ENCODE measurements at places on chromosomes 13 and 19.

GRCh38 chr19:51628153-51628939, 1.9 kb downstream of the SIGLEC5 start:
- no peak for DNase-seq

DNA sequence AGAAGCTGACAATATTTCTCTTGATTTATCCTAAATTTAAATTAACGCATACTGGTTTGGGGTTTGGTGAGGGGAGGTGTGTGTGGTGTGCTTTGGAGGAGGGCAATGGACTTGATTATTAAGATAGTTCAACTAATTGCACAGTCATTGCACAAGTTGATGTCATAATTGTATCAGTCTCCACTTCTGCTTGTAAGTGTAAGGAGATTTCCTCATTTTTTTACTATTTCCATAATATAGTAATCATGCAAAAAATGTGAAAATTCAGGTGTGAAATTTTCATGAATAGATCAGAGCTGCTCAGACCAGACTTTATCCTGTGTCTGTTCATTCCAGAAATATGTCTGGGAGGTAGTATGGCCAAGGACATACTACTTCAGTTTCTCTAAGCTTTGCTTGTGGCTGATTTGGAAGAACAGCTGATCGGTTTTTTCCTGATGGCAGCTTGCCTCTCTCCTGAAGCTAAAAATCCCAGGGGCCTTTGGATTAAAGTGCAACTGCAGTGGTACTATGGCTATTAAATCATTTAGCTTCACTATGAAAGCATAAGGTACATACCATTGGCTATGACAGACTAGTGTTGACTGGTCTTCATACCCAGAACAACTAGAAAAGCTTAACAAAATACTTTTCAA, 201.8 kb upstream of the MIR17HG start:
- DNase-seq, result no peak

DNA sequence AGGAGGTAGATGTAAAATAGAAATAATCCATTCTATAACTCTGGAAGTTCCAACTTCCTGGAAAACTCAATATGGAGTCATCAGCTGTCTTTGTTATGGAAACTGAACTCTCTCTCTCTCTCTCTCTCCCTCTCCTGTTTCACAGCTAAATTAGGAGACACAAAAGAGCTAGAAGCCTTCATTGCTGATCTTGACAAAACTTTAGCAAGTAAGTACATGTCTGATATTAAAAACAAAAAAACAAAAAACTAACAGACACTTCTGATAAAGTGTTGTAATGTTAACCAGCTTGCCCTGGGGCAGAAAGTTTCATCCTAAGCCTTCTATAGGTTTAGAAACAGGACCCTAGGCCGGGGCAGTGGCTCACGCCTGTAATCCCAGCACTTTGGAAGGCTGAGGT, 11.3 kb downstream of the RGCC start:
- no peak for DNase-seq

DNA sequence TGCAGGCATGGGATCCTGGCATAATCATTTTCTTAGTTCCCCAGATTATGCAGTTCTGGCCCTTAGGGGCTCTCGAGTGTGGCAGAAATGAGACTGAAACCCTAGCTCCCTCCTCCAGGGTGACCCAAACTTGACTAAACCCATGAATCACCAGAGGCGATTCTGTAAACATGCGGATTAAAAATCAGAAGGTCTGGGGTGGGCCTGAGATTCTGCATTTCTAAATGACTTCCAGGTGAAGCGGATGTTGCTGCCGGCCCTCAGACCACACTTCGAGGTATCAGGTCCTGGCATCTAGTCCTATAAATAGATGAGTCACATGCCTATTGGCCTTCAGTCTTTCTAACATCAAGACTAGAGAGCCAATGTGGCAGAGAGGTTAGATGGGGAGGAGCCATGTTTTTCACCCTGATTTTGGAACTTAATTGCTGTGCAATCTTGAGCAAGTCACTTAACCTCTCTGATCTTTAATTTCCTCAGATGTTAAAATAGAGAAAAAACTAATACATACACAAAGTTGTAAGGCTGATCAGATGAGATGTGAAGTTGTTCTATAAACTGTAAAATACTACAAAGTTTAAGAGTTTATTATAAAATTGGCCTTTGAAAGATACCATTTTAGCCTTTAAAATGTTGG, 431.2 kb downstream of the FOXO1 start:
- DNase-seq, result no peak

DNA sequence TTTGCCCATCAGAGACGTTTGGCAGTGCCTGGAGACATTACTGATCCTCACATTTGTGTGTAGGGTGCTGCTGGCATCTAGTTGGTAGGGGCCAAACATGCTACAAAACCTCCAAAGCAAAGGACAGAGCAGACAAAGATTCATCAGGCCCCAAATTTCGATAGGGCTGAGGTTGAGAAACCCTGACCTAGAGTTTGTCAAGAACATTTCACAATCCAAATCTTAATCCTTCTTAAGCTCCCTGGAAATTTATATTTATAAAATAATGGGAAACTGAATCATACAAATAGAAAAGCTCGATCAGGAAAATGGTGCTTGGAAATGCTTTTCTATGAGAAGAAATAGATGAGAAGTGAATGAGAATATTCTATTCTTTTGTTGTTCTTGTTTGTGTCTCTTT, 273.6 kb downstream of the DCT start:
- DNase-seq, result no peak

DNA sequence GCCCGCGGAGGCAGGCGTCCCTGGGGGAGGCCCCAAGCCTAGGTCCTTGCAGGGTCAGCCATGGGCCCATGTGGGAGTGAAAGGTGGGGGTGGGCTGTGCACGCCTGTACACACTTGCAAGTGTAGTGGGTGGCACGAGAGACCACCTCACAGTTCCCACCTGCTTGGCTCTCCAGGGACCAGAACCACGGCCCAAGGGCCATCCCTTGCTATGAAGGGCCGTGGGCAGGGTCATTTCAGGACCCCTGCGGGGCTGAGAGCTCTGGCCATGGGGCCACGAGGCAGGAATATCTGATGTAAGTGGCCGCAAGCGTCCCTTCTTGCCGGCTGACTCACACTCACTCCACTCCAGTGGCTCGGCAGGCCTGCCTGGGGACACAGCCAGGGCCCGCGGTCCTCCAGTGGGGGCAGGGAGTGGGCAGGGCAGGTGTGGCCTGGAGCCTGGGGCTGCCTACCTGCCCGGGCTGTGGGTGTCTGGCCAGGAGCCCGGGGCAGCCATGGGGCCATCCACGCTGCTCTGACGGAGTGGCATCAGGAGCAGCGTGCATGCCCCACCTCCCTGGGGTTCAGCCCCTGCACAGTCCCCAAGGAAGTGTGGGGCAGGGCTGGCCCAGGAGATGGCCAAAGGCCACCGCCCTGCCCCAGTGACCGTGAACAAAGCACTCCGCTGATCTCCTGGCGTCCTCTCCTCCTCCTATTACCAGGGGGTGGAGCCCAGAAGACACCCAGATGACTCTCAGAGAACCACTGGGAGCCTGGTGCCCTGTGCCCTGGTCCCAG, 8.6 kb upstream of the MKNK2 start:
- no peak for DNase-seq

GRCh38 chr19:18112989-18113478, 15.5 kb downstream of the MAST3 start:
- DNase-seq, result peak; percentile 77

GRCh38 chr13:93298713-93299112, 72.1 kb downstream of the GPC6 start:
- no peak for DNase-seq

DNA sequence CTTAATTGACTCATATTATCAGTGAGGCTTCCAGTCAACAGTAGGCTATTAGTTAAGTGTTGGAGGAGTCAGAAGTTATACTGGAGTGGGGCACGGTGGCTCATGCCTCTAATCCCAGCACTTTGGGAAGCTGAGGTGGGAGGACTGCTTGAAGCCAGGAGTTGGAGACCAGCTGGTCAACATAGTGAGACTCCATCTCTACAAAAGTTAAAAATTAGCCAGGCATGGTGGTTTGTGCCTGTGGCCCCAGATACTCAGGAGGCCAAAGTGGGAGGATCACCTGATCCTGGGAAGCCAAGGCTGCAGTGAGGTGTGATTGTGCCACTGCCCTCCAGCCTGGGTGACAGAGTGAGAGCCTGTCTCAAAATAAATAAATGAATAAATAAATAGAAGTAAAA, 53.2 kb downstream of the COMP start:
- no peak for DNase-seq

- no peak for DNase-seq
Observed at GRCh38 chr13:102536196-102536595, 60.6 kb upstream of the TPP2 start.

DNA sequence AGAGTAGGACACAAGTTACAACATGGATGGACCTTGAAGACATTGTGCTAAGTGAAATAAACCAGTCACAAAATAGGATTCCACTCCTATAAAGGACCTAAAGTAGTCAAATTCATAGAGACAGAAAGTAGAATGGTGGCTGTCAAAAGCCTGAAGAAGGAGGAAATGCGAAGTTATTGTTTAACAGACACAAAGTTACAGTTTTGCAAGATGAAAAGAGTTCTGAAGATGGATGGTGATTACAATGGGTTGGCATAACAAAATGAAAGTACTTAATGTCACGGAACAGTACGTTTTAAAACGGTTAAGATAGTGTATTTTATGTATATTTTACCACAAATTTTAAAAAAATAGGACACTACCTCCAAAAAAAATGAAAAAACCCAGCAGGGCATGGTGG, 34.8 kb downstream of the FOXO1 start:
- DNase-seq, result no peak

DNA sequence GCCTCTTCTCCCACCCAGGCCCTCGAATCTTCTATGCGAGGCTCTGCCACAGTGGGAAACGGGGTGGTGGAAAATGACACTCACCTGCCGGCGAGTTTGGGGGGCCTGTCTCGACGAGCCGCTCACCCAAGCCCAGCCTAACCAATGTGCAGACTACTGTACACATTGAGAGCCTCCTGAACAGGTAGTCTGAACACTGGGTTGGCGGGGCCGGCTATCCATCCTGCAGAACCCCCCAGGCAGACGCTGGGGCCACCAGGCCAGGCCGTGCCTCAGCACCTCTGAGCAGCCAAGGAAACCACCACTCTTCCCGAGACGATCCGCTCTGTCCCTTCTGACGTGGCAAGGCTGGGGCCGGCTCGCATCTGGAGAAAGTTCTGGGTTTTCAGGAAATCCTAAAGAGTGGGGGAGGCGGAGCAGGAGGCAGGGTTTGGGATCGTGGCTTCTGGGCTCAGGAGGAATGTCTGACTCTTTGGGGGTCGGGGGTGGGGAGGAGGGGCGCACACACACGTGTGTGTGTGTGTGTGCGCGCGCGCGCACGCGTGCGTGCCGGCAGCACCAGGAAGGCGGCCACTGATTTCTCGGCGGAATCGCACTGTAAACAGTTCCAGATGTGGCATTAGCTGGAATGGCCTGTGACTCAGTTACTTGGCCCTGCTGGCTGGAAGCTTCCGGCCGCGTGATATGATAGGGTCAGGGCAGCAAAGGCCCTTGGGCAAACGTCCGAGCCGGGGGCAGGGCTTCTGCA, 18.5 kb downstream of the TMED1 start:
- no peak for DNase-seq

GRCh38 chr19:57079656-57080055, 40.1 kb upstream of the USP29 start:
- no peak for DNase-seq

DNA sequence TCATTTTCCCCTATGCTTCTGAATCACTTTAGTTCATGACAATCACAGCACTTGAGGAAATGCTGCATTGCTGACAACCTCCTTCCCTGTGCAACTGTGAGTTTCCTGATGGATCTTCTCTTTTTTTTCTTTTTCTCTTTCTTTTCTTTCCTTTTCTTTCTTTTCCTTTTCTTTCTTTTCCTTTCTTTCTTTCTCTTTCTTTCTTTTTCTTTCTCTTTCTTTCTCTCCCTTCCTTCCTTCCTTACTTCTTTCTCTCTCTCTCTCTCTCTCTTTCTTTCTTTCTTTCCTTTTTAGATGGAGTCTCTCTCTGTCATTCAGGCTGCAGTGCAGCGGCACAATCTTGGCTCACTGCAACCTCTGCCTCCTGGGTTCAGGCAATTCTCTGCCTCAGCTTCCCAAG, 247.9 kb upstream of the HTR2A start:
- DNase-seq, result no peak

- no peak for DNase-seq
Observed at GRCh38 chr19:40807147-40808020, 8.4 kb downstream of the EGLN2 start.

- no peak for DNase-seq
Observed at GRCh38 chr19:49497047-49497788, 984 bp downstream of the RPS11 start.

DNA sequence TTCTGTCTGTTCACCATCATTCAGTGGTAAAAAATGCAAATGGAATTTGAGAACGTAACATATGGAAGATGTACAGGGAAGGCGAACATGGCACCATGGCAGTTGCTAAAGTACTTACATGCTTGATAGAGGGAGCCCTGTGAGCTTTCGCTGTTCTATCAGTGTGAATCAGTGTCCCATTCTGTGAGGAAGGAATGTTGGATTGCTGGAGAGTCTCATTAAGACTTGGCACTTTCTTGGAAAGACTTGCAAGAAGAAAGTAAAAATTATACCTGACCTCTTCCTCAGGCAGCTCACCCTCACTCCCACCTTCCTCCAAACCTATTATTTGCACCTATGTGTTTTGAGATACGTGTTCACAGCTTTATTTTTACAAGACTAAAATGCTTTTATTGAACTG, 43.5 kb downstream of the FREM2 start:
- DNase-seq, result no peak

Measured in neuronal stem cell (in vitro differentiated cells).